Heart left ventricle (tissue), 16 donors: ENCODE measurements at places on chromosomes 4 and X. TPM values are rescaled to one million over a fixed set of nuclear protein-coding genes. Genes with fewer than 3 reads are reported as not detected.

The NXF3 gene
- 0.16 TPM for total RNA-seq

The P2RY8 gene
- total RNA-seq, result 1.2 TPM

The SPANXD gene
- total RNA-seq, result not detected

DNA sequence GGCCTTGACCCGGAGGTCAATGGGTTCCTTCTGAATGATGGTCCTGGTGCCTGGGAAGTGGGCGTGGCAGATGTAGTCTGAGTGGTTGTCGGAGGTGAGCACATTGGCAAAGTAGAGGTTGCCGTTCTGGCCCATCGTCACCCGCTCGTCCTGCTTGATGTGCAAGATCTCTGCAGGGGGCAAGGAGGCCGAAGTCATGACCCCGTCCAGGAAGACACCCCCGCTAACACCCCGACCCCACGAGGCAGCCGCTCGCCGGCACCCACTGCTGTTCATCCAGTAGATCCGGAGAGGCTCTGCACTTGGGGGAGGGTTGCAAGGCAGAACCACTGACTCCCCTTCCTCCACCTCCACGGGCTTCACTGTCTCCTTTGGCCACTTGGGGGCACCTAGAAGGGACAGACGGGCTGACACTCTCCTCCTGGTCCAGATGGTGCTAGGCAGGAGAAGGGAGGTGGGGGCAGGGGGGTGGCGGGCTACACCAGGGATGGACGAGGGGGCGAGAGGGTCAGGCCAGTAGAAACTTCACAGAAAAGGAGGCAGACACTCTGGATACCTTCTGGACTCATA, 15.1 kb downstream of the L1CAM start:
- no peak for DNase-seq

- no peak for DNase-seq
Observed at GRCh38 chr4:119209586-119209985, 2.9 kb upstream of the USP53 start.

DNA sequence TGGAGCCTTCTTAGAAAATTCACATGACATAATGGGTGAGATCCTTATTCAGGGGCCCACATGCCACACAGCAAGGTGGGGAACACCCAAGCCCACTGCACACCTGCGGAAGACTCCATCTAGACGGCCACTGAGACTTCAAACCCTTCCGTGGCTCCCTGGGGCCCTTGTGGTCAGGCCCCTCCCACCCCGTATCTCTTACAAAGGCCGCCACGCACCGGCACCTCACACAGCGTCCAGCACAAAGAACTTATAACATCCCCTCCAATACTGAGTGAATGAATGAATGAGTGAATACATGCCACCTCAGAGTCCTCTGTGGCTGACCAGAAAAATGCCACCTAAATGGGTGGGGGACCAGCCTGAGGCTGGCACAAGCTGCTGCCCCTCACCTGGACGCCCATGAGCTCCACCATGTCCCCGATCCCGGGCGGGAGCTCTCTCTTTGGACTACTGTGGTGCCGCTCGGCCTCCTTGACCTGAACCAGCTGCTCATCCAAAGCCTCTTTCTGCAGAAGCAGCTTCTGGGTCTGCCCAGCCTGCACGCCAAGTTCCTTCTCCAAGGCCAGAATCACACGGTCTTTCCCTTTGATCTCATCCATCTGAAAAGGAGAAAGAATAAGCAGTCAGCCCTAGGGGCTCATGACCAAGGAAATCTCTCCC, 66.9 kb upstream of the C4orf50 start:
- no peak for DNase-seq
